ENCODE measurements at places on chromosomes 2 and 18.

DNA sequence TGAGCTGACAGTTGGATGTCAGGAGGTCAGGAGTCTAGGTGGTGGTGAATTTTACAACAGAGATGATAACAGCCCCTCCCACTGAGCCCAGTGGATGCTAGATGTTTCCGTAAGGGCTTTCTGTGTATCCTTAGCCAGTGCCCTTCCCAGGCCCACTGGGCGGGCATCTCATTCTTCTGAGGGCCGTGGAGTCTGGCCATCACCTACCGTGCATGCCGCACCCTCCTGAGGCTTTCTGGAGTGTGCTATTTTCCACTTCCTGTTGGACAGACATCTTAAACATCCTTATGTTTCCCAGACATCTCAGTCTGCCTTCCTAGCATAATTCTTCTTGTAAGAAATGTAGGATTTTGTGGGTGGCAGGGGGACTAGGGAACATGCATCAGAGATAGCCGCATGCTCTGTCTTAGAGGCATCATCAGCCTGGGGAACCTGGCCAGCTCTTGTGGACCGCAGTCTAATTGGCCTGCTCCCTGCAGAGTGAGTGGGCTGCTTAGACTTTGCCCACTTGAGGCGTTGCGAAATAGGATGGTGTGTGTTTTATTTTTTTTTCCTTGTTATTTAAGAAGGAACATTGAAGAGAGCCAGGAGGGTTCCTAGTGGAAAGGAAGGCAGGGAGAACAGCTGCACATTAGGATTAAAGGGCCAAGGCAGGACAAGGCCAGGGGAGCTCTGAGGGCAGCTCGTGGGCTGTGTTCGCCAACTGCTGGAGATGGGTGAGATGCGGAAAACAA is 135.8 kb downstream of the SH3RF3 start:
- DNase-seq: no peak

DNA sequence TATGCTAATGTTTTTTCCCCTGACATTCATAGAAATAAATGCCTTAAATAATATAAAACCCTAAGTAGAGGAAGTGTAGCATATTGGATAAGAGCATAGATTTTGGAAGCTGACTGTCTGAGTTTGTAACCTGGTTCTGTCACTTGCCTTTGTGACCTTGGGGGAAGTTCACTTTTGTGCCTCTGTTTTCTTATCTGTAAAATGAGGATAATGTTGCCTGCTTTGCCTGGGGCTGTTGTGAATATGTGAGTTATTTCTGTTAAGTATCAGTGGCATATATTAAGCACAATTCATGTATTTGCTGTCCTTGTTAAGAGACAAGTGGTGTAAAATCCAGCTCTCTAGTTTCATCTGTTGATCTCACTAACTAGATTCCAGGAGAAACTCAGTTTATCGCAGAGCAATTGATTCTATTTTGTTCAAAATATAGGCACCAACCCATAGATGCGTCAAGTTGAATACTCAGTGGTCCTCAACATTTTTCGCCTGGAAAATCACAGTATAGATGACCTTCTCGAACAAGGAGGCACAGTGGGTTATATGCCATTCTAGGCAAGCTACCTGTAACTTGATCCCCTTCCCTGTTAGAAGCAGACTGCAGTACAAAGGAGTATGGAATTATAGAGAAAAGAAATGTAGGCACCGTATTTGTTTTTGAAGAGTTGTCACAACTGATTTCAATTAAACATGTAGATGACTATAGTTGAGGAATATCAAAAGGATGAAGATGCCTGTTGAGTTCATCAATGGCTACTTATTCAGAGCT is 67.0 kb downstream of the SOCS6 start:
- DNase-seq: no peak

GRCh38 chr18:10038268-10038667 is 124.5 kb downstream of the VAPA start:
- DNase-seq: no peak

DNA sequence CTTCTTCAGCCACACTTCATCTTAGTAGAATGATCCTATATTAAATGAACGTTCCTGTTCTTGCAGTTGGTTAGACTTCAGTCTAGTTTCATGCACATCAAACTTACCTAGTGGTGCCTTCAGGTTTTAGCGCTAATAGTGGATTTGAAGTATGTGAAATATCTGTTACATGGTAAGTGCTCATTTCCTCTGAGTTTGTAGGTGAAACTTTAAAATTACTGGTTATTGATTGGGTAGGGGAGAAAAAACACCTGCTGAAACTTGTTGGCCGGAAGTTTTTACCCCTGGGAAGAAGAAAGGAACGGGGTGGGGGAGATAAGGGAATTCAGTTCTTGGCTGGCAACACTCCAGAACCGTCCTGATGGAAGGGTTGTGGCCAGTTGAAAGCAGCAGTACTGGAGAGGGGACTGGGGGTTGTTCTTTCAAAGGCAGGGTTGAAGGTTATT is 112.8 kb downstream of the SPTBN1 start:
- DNase-seq: no peak

GRCh38 chr2:60407398-60407797 is 146.1 kb downstream of the BCL11A start:
- no peak for DNase-seq

GRCh38 chr2:129885735-129886134 is 93.7 kb upstream of the RAB6C start:
- no peak for DNase-seq

- DNase-seq: no peak
These were observed 12.2 kb downstream of the BIN1 start for GRCh38 chr2:127094509-127095366.

DNA sequence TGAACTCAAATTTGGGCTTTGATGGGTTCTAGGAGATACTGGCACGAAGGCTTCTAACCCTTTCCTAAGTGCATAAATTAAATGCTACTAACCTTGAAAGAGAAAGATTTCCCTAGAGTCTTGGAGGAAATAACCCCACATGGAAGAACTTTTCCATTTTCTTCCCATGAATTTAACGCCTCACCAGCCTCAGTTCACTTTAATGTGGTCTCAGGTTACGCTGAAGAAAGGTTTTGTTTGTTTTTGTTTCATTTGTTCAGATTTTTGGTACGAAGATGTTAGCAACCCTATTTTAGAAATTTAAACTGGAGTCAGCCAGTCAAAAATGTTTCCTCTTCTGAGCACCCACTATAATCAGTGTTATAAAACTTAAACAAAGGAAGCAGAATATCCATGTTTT is 30.7 kb downstream of the METTL4 start:
- DNase-seq: no peak

Data from activated CD8-positive, alpha-beta memory T cell treated with anti-CD3 and anti-CD28 coated beads for 48 hours (primary cell).